Dorsolateral prefrontal cortex (tissue), 122 donors: ENCODE measurements at places on chromosomes 11 and 22.

GRCh38 chr11:134955281-134955680, 543.2 kb upstream of the B3GAT1 start:
- DNase-seq, result no peak

- no peak for DNase-seq
Measured at GRCh38 chr11:66367561-66368312, 3.8 kb downstream of the SLC29A2 start.

- DNase-seq, result no peak
Measured at GRCh38 chr11:120197251-120197891, 13.5 kb upstream of the OAF start.

DNA sequence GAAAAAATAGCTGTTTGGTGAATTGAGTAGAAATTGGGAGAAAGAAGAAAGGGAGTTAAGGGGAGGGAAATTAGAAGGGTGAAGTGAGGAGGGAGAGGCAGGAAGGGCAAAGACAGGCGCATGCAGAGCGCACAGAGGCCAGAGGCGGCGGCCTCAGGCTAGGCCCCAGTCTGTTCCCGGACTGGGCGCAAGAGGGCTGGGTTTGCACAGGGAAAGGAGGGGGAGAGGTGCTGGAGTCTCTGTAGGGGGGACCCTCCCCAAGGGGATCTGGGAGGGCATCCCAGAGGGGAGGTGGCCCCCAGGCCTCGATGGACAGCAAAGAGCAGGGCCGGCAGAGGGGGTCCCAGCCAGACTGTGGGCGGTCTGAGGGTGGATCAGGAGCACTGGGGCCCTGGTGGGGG, 1.3 kb upstream of the FLRT1 start:
- no peak for DNase-seq

- no peak for DNase-seq
Measured at GRCh38 chr11:119722281-119722794, 6.7 kb downstream of the NECTIN1 start.

GRCh38 chr11:35725885-35726284, 63.3 kb downstream of the TRIM44 start:
- DNase-seq, result no peak

DNA sequence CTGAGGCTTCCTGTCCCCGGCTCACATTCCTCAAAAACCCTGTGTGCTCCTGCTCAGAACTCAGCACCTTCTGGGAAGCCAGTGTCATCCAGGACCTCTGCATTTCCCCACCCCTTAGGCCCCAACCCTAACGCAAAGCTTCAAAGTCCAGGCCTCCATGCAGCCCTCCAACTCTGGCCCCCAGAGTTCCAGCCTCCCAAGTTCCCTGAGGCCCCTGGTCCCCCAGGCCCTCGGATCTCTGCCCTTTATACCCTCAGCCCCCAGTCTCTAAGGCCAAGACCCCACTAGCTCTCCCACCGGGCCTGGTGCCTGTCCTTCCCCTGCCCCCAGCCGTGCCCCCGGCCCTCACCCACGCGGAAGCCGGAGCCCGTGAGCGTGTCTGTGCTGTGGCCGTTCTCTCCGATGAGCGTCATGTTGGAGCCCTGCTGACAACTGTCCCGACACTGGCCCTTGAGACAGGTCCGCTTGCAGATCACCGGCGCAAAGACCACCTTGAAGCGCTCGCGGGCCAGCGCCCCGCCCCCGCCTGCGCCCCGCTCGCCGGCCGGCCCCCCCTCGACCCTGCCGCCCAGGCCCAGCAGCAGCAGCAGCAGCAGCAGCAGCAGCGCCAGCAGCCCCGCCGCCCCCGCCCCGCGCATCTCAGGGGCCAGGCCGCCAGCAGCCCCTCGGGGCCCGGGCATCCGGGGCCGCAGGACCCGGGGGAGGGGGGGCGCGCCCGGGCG, 718 bp downstream of the LTBP3 start:
- no peak for DNase-seq

DNA sequence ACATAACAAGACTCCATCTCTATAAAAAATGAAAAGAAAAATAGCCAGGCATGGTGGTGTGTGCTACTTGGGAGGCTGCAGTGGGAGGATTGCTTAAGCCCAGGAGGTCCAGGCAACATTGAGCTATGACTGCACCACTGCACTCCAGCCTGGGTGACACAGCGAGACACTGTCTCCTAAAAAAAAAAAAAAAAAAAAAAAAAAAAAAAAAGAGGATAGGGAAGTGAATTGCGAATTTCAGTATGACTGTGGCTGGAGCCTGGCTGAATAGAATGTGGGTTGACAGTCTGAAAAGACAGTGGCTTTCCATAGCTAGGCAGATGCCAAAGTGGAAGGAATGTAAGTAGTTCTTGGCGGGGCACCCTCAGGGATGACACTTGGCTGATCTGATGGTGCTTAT, 6.4 kb upstream of the LDHAL6A start:
- DNase-seq, result no peak

- DNase-seq, result no peak
Measured at GRCh38 chr11:70756756-70757155, 358.4 kb downstream of the CTTN start.
